ENCODE measurements at places on chromosomes 4 and X. TPM values are rescaled to one million over a fixed set of nuclear protein-coding genes. Genes with fewer than 3 reads are reported as not detected.

ZNF280C gene
- total RNA-seq = 3.3 TPM

MAGEB10 gene
- total RNA-seq = not detected

CCDC120 gene
- total RNA-seq = 4.0 TPM

GRCh38 chr4:7410446-7410845, 24.3 kb downstream of the PSAPL1 start:
- no peak for DNase-seq

DNA sequence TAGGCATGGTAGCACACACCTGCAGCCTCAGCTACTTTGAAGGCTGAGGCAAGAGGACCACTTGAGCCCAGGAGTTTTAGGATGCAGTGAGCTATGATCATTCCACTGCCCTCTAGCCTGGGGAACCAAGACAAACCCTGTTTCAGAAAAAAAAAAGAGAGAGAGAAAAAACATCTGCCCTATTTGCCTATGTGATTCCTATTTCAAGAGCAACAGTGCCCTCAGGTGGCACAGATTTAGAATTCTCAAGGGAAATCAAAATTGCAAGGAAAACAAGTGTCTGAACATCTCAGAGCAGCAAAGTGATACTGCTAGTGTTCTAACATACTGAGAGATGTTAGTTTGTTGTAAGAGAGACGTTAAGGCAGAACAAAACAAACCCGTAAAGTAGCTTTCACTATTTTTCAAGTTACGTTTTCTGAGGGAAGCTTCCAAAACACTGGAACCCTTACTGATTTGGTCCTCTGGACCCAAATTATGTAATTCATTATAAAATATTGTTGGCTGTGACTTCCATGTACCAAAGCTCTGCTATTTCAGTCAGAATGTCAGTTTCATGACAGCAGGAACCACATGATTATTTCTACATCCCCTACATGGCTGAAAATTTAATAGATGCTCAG, 7.9 kb downstream of the BDH2 start:
- no peak for DNase-seq

SLC49A3 gene
- 19.0 TPM for total RNA-seq

CSN1S1 gene
- 32.3 TPM for total RNA-seq

DNA sequence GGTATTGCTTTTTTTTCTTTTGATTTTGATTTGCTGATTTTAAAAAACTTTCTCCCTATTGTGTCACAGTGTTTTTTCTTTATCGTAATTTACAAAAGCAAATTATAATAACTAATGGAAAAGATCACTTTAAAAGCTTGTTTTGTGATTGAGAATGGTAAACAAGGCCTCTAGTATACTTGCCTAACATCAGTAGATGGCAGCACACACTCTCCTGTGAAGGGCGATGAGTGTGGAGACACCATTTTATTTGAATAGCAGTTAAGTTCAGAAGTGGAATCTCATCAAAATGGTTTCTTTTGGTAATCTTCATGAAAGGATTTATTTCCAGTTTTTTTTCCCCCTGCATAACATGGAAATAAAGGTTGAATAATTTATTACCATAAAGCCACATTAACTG, 72.3 kb downstream of the PAK3 start:
- no peak for DNase-seq

BCLAF3 gene
- total RNA-seq = 10.0 TPM

TEX13C gene
- total RNA-seq = not detected

DNA sequence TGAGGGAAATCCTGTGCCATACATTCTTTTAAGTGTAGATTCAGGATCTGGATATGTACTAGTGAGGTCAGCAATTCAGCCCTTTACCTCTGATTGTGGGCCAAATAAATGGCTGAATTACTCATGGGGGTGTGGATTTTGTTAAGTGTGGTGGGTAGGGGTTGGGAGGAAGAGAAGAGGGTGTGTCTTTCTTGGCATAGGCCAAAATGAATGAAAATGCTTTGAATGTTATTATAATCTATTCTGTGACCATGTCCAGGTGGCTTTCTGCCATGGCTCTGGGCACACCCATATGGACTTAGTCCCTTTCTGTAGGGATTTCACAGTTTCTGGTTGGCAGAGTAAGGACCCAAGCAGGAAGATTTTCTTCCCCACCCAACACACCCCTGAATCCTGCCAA, 244.3 kb downstream of the CBR4 start:
- no peak for DNase-seq

DNA sequence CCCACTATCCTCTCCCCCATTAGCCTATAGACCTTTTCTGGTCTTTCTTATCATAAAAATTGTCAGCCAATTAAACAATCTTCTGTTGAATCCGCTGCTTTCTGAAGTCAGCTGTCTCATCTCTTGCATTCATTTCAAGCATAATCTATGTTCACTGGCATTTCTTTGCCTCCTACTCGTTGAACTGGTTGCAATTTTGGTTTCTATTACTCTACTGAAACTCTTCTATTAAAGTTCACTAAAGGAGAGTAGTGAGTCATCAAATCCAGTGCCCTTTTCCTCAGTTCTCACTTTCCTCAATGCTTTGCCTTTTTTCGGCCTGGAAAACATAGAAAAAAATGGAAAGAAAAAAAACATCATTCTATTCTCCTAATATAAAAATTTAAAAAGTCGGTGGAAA, 23.9 kb upstream of the CXCL13 start:
- no peak for DNase-seq

DNA sequence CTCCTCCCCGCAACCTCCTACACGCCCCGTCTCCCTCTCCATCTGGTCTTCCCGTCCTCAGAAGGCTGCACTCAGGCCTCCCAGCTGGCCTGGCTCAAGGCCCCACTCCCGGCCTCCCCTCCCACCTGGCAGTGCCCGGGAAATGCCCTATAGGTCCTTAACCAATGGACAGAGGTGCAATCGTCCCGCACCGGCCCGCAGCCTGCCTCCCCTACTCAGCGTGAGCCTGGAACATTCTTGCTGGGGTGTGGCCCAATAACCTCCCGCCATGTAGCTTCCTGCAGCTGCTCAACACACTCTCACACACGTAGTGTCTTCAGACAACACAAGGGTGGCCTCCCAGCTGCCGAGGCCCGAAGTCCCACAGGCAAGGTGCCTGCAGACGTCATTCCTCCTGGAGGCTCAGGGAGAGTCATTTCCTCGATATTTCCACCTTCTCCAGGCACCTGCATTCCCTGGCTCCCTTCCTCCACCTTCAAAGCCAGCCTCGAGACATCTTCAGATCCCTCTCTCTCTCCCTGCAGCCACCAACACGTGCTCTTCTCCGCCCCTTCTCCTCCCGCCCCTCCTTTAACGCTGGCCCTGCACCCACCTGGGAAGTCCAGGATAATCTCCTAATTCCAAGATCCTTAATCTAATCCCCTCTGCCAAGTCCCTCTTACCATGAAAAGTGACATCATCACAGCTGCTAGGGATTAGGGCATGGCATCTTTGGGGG, 56.2 kb downstream of the ADRA2C start:
- DNase-seq = no peak

ANTXR2 gene
- total RNA-seq = 197 TPM

GRCh38 chr4:126558596-126558995, 1074.2 kb upstream of the INTU start:
- DNase-seq = no peak

DNA sequence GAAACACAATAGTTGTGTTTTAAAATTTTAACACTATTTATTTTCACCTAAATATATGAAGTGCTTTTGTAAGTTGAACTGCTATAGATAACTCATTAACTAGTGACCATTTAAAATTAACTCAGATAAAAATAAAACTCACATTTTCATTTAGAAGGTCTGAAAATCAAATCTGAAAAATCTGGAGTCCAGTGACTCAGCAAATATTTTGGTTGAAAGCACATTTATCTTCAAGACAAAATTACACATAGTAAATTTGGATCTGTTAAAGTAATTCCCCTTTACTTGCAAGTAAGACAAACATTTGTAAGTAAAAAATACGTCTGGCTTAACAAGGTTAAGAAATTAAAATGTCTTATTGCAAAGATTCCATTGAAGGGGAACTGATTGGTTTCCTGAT, 589.1 kb downstream of the TRIML1 start:
- no peak for DNase-seq

DNA sequence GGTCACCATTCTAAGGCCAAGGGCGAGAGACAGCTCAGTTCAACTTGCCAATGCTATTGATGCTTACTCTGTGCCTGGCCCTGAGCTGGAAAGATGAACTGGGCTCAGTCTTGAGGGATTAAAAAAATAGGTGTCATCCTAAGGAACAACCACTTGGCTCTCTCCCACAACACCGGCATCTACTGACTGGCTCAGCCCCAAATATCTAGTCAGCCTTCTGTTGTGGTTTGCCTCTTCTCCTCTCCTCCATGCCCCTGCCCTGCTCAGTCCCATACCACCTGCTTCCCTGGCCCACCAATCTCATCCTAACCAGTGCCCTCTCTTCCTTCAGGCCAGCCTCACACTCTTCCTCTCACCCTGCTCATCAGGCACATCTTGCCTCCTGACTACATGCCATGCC, 29.6 kb downstream of the KDM5C start:
- no peak for DNase-seq

- DNase-seq = no peak
Measured at GRCh38 chr4:108628411-108628810, 8.0 kb downstream of the RPL34 start.

DNA sequence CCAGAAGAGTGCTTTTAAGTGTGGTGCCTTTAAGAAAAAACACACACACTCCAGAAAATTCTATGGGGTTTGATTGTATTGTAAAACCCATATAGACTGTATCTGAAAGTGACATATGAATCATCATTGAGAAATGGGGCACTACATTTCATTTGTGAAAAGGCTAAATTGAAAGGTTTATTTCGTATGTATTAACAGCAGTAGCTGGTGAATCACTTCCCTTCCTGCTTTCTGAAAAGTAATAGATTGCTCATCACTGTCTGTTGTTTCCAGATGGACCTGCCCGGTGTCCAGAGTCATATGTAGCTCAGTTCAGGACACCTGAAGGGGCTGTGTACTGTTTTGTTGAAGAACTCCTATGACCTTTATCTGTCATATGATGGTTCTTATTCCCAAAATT, 28.1 kb upstream of the HPRT1 start:
- no peak for DNase-seq

DNA sequence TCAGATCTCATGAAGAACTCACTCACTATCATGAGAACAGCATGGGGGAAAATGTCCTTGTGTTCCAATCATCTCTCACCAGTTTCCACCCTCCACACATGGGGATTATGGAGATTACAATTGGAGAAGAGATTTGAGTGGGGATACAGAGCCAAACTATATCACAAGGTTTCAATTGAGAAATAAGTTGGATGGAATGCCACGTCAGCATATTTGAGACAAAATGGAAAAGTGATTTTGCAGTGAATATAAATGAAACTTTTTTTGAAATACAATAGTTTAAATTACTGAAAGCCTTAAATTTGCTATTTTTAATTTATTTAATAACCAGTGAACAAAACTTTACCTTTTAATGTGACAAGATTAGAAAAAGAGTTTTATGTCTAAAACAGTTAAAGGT, 494.1 kb downstream of the PRR32 start:
- DNase-seq = no peak

- DNase-seq = no peak
Measured at GRCh38 chrX:7690842-7691241, 152.1 kb upstream of the VCX start.

TRIM60 gene
- not detected for total RNA-seq

NSUN7 gene
- 1.7 TPM for total RNA-seq

DNA sequence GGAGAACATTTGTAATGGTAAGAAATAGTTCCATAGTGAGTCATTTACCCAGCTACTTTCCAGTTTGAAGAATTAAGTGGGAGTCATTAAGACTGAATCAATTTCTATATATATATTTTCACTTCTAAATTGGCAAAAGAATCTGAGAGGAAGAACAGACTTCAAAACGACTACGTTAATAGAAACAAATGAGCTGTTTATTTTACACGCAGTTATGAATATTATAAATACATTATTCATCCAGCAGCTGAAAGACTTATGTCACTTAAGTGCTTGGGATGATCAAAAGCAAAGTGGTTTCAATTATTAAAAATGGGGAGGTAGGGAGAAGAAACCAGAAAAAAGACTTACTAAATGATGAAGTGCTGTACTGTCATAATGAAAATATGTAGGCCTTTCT, 260.5 kb upstream of the DDX53 start:
- DNase-seq = no peak

- no peak for DNase-seq
Measured at GRCh38 chr4:150217192-150217591, 138.9 kb downstream of the DCLK2 start.

DNA sequence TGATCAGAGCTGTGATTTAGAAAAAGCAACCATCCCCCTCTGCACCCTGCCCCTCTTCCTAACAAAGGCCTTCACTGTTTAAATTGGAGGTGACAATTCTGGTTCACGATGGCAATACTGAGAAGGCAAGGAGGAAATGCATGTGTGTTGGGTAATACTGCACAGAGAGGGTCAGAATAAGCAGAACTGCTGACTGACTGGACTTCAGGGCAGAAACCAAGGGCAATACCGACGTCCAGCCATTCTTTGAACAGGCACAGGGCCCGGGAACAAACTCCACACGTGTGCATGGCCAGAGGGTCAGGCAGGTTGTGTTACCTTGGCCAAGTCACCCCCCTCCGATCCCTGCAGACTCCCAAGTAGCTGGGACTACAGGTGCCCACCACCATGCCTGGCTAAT, 6.0 kb downstream of the ACSL1 start:
- no peak for DNase-seq

DNA sequence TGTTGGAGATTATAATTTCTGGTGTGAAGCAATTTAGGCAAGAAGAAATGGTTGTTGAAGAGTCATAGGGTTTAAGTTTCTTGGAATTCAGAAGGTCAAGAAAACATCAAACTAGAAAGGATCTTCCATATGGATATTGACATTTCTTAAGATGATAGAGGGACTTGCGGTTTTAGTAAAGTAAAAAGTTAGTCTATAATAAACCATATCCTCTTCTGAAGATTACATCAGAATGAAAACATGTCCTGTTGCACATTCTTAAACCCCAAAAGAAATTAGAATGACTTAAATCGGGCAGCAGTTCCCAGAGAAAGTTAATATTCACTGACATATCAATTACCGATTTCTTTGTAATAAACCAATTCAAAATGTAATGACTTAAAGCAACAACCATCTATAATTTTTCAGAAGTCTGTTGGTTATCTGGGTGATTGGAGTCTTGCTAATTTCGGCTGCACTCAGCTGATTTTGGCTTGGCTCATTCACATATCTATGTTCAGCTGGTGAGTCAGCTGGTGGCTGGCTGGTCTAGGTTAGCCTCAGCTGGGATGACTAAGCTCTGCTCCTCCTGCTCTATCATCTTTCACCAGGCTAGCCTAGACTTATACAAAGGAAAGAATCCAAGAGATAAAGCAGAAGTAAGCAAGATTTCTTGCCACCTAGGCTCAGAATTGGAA, 24.4 kb upstream of the DYNLT3 start:
- DNase-seq = no peak

GRCh38 chr4:85555206-85555605, 80.3 kb downstream of the ARHGAP24 start:
- no peak for DNase-seq

CTPS2 gene
- 8.6 TPM for total RNA-seq

DNA sequence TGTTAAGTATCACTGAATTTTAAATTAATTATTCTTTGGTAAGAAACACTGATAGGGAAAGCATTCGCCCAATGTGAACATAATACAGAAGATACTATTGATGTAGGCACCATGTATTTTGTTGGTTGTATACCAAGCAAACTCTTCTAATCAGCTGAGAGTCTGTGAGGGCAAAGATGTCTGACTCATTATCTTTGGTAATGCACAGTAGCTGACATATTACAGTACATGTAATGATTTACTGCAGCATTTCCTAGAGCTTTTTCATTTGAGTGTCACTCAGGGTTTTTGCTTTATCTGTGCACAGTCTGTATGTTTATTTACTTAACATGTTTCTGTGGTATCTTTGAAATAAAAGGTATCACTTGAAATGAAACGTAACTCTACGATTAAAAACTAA, 49.2 kb downstream of the CENPVL3 start:
- no peak for DNase-seq

- DNase-seq = no peak
Measured at GRCh38 chr4:188986271-188986689, 847.0 kb downstream of the TRIML1 start.

All from mesenteric fat pad (tissue), 1 donor.